ENCODE measurements at places on chromosomes 13 and 19.

- no peak for DNase-seq
Measured at GRCh38 chr13:105972811-105973590, 562.5 kb downstream of the EFNB2 start.

DNA sequence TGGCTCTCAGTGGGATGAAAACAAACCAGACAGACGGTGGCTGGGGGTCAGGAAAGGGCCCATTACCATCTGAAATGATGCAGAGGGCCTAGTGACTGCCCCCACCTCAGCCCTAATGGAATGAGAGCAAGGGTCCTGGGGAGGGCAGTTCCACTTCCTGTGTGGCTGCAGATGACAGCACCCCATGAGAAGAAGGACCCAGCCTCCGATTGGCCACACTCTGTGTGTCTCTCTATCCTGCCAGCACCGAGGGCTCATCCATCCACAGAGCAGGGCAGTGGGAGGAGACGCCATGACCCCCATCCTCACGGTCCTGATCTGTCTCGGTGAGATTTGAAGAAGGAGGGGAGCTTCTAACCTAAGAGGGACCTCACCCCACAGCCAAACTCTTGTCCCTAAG lies 498 bp downstream of the LILRB1 start:
- no peak for DNase-seq

DNA sequence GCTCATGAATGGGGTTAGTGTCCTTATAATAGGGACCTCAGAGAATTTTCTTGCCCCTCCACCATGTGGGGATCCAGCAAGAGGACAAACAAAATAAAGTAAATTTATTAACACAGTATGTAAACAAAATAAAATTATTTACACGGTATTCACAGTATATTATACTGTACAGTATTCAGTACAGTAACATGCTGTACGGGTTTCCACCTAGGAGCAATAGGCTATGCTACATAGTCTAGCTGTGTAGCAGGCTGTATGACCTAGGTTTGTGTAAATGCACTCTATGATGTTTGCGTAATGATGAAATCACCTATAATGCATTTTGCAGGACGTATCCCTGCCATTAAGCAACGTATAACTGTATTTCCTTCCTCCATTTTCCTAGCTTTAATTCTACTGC lies 11.8 kb upstream of the DIAPH3 start:
- DNase-seq = no peak

GRCh38 chr13:103250071-103250470 lies 183.9 kb upstream of the SLC10A2 start:
- DNase-seq = no peak

GRCh38 chr19:45643024-45643926 lies 4.1 kb upstream of the EML2 start:
- no peak for DNase-seq

DNA sequence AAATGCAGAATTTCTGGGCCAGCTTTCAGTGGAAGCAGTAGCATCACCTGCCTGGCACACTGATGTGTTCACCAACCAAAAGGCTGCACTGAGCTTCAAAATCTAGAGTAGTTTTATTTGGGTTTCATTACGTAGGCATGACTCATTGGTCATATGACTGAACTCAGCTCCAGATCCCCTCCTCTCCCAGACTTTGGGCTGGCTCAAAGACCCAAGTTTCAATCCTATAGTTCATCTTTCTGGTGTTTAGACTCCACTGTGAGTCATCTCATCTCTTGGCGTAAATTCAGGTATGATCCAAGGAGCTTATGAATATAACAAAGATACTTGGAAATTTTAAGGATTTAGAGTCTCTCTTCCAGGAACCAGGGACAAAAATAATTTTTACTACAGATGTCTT lies 17.7 kb downstream of the ZMYM5 start:
- no peak for DNase-seq

GRCh38 chr13:88339271-88339741 lies 668.1 kb downstream of the SLITRK5 start:
- DNase-seq = no peak

DNA sequence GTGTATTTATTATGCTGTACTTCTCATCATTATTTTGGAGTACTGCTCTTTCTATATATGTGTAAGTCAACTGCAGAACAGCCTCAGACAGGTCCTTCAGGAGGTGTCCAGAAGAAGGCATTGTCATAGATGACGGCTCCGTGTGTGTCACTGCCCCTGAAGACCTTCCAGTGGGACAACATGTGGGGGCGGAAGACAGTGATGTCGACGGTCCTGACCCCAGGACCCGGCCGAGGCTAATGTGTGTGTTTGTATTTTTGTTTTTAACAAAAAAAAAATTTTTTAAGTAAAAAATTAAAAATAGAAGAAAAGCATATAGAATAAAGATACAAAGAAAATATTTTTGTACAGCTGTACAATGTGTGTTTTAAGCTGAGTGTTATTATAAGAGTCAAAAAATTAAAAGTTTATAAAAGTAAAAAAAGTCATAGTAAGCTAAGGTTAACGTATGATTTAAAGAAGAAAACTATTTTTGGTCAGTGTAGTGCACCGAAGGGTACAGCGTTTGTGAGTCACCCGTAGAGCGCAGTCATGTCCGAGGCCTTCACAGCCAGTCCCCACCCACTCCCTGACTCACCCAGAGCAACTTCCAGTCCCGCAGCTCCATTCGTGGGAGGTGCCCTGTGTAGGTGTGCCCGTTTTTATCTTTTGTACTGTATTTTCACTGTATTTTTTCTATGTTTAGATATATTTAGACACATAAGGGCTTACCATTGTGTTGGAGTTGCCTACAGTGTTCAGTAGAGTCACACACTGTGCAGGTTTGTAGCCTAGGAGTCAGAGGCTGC lies 42.2 kb upstream of the SPACA7 start:
- DNase-seq = no peak

DNA sequence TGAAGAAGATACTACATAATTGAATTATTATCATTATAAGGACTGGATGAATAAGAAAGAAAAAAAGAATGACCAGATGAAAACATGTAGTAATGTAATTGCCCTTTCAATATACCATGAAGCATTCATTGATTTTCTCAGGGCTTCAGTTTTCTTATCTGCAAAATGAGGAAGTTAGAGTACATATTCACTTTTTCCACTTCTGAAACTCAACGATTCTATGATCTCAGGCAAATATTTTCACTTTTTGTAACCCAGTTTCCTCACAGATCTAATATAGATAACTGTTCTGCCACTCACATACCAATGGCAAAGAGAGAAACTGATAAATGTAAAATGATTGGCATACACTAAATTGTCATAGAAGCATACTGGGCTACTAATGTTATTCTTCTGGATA lies 856.6 kb upstream of the KLHL1 start:
- no peak for DNase-seq

DNA sequence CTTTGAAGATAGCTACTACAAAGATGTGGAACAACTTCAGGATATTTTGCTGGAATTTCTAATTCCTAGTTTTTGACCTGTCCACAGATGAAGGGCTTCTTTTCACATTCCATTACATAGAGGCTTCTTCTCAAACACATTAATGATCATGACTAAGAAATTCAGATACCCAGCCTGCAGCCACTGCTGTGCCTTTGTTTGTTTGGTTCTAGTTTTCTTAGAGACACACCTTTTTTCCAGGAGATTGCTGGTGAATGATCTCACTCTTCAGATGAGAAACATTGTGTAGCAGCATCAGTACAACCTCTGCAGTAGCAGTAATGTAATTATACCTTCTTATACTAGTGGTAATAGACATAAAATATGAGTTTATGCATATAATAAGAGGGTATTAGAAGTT lies 5.0 kb downstream of the TDRD3 start:
- DNase-seq = no peak

- DNase-seq = no peak
Measured at GRCh38 chr19:4519521-4520277, 1.4 kb upstream of the PLIN4 start.

- no peak for DNase-seq
Measured at GRCh38 chr13:98919566-98919965, 58.3 kb downstream of the DOCK9 start.

Data from vagina (tissue), 2 donors.